SW480 (cell line): ENCODE measurements at places on chromosomes 3 and 15.

- DNase-seq: no peak
Measured at GRCh38 chr15:58558777-58559176, 127.0 kb downstream of the LIPC start.

DNA sequence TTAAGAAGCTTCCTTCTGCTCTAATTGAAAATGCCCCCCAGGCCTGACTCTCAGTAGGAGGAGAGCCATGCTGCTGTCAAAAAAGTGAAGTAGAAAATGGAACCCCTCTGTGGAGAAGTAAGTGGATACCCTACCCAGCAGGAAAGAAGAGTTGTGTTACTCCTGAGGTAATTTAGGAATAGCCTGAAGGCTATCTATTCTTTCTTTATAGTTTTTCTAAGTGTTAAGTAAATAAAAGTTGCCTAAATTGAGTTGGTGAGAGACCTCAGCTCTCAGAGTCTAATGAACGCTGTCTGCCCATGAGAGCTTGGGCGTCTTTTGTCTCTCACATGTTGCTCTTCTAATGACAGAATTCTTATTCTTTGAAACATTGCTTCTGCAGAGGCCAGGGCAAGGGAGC is 116.2 kb downstream of the NSUN3 start:
- no peak for DNase-seq

GRCh38 chr15:92268900-92269299 is 124.8 kb upstream of the ST8SIA2 start:
- DNase-seq: no peak

DNA sequence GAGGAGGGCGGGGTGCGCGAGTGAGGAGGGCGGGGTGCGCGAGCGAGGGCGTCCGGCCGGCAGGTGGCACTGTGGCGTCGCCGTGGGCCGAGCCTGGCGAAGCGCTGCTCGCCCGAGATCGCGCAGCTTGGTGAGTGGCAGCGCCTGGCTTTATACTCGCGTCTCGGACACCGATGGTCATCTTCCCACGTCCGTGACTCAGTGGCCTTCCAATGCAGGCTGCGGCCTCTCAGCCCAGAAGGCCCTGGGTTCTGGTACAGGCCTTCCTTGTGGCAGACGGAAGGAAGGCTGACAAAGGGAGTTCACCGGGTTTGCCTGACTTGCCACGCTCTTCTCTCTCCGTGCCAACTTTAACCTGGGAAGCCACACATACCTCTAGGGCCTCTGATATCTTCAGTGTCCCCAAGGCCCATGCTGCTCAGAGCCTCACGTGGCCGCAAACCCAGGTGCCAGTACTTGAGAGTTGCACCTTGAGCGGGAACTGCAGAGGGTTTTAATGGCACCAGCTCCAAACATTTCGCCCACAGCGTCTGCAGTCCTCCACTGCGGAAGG is 195.3 kb upstream of the LYSMD4 start:
- peak; percentile 37 for DNase-seq

DNA sequence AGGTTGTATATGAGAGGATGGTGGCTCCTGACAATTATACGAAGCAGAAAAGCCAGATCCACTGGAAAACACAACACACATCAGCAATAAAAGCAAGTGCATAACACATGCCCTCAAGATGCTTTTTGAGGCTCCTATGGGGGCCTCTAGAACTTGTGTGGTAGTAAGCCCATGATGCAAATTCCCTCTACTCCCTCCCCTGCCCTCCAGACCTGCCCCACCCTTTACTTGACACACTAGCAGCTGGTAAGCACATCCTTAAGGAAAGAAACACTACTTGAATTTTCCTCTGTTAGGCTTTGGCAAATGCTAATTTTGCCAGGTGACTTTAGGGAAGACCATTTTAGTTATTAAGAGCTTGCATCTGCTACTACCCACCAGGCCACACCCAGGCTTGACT is 29.2 kb downstream of the USP4 start:
- no peak for DNase-seq

DNA sequence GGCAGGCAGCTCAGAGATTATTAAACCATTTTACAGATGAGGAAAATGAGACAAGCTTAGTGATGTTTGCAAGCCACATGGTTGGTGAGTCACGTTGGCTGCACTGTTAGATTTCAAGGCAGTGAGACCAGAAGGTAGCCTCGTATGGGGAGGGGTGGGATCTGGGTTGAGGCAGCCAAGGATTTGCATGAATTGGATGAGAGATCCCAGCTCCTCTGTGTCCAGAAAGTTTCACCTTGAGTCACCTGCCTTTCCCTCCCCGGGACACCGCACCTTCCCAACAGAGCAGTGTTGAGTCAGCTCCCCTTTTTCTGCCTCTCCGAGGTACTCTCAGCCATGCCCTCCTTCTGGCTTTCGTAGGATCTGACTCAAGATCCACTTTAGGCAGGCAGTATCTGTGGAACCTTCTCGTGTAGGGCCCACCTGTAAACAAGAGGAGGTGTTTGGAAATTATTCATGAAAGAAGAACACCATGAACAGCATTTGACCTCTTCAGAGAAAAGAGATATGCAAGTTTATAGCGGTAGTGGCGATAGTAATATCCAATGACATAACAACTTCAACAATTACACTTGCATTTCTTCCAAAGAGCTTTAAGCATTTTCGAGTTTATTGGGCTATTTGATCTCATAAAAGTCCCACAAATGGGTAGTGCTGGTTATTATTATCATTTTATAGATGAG is 46.8 kb upstream of the VPS8 start:
- no peak for DNase-seq

- DNase-seq: no peak
Measured at GRCh38 chr3:134952371-134952770, 157.3 kb downstream of the EPHB1 start.

DNA sequence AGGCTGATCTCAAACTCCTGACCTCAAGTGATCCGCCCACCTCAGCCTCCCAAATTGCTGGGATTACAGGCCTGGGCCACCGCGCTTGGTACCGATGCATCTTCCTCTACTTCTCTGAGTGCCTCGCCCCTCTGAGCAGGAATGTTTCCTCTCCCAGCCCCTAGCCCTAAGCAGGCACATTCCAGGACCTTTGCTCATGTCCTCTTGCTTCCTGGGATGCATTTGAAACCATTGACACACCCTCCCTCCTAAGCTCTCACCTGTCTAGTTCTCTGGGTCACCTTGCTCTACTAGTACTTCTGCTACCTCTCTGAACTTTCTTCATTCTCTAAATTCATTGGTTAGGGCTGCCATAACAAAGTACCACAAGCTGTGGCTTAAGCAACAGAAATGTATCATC is 17.9 kb upstream of the UACA start:
- DNase-seq: peak; percentile 65

- DNase-seq: no peak
Measured at GRCh38 chr3:66418475-66418931, 82.3 kb downstream of the LRIG1 start.

DNA sequence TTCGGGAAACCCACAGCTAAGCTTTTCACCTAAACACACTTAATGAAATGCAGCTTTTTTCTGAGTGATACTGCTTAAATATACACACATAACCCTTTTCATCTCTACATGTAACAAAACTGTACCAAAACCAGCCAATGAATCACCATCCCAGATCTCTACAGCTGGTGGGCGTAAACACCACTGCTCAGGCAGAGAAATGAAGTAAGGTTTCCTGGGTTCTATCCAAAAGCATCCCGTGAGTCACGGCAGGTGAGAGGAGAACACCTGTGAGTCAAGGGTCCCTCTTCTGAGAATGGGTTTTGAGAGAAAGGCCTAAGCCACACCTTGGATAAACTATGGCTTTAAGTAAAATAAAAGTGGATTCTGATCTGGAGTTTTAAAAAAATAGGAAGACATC is 2.6 kb downstream of the CLDN1 start:
- DNase-seq: peak; percentile 68

DNA sequence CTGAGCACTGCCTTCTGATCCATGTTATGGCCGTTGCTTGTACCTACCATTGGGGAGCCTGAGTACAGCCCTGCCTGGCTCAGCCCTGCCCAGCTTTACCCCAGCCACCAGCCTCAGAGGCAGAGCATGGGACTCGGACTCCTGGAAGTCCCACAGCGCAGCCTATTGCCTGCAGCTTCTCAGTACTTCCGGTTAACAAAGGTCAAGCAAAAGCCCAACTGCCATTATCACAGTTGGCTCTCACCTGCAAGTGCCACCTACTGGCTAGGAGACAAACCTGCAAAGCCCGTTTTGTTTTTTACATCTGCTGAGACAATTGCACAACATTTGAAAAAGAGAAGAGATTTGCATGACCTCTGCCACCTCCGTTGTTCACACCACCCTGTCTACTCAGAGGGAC is 1081.7 kb downstream of the NAALADL2 start:
- DNase-seq: no peak

DNA sequence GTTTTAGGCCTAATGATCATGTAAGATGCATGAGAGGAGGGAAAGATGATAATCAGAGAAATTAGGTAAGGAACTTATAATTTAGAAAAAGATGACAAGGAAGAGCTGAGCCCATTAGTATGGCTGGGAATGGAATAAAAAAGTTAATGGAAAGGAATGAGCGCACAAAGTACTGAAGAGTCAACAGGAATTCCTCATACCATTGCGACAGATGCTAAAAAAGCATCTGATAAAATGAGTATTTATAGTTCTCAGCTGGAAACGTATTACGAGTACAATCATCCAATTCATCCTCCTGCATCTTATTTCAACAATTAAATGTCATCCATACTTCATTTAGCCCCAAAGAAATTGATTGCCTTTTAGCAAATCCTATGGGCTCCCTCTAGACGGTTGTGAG is 58.9 kb downstream of the TMCC1 start:
- no peak for DNase-seq

GRCh38 chr3:23221136-23221535 is 18.0 kb downstream of the UBE2E2 start:
- DNase-seq: no peak

- no peak for DNase-seq
Measured at GRCh38 chr3:58645726-58646125, 20.8 kb downstream of the FAM3D start.

GRCh38 chr15:51075364-51075763 is 19.3 kb downstream of the TNFAIP8L3 start:
- no peak for DNase-seq

GRCh38 chr3:69044608-69045007 is 7.5 kb downstream of the TMF1 start:
- no peak for DNase-seq

DNA sequence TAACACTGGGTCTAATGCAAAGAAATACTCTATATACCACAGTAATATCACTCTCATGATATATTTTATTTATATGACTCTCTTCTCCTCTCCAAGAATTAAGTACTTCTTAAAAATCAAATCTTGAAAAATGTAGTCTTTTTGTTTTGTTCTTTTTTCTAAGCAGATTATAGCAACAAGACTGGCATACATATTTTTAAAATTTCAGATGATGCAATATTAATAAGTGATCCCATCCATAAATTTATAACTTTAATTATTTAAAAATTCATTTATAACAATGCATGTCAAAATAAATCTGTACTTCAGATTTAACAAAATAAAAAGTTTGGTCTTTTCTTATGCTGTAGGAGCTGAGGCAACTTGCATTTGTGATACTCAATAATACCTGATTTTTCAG is 95.0 kb upstream of the NEDD4 start:
- DNase-seq: no peak

- no peak for DNase-seq
Measured at GRCh38 chr15:40534371-40534770, 30.5 kb downstream of the CCDC32 start.

DNA sequence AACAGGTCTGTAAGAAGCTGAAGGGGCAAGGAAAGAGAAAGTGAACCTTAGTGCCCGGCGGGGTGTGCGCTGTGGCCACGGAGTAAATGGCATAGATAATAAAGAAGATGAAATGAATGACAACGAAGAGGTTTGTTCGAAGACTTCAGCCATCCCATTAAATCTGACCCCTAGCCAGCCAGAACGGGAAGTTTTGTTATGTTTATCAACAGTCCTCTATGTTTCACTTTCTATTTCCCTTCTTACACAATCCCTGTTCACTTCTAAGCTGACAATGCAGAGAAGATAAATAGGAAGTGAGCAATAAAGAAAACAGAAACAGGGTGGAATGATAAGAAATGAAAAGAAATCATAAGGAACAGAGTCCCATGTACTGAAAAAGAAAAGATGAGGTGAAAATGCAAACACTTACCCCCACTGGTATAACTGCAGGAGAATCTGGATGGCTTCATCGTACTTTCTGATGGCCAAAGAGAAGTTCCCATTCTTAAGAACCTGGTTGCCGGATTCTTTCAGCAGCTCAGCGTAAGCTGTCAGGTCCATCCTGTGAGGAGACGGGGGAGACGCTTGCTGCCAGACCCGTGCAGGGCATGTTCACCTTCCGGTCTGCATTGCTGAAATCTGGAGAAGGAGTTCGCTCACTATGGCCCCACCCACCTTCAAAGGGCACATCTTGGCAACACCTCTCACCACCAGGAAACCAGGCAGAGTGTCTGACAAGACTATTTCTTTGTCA is 36.8 kb downstream of the TRANK1 start:
- DNase-seq: peak; percentile 58

- DNase-seq: no peak
Measured at GRCh38 chr3:136734382-136735070, 17.7 kb downstream of the STAG1 start.

DNA sequence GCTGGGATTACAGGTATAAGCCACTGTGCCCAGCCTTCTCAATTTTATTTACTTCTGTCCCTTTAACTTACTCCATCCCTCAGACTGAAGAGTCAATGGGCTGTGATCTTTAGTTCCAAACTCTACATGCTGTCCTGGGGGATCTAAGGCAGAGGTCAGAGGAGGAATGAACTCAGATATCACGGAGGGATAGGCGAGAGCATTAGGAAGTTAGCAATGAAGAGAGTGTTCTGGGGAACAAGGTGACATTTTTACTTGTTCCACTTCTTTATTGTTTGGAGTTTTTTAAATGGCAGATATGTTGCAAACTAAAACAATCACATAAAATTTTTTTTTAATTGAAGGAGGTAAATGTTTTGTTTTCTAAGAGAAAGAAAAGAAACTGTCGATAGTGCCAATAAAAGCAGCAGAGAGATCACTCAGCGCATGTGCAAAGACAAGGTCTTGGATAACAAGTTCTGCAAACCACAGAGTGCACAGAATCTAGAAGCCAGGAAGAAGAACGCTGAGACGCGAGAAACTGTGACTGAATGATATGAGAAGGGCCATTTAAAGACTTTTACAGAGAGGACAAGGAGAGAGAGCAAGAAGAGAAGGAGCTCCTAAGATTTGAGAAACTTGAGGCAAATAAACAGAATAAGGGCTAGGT is 10.8 kb upstream of the CA12 start:
- DNase-seq: no peak
